CD8-positive, alpha-beta memory T cell (primary cell): ENCODE measurements at places on chromosomes 3 and 15. TPM values are rescaled to one million over a fixed set of nuclear protein-coding genes. Genes with fewer than 3 reads are reported as not detected.

POC1A gene
- 1.5 TPM for polyA plus RNA-seq

SUSD5 gene
- polyA plus RNA-seq: not detected

SH3GL3 gene
- not detected for polyA plus RNA-seq

DGKG gene
- not detected for polyA plus RNA-seq

FILIP1L gene
- polyA plus RNA-seq: 0.12 TPM

RASGRP1 gene
- 90.9 TPM for polyA plus RNA-seq

LAMB2 gene
- not detected for polyA plus RNA-seq

GABRR3 gene
- not detected for polyA plus RNA-seq

C3orf70 gene
- polyA plus RNA-seq: not detected

EPHA3 gene
- not detected for polyA plus RNA-seq

CMTM8 gene
- 3.3 TPM for polyA plus RNA-seq

CCDC13 gene
- polyA plus RNA-seq: 0.33 TPM

SLC28A1 gene
- not detected for polyA plus RNA-seq

ST8SIA2 gene
- not detected for polyA plus RNA-seq
